Dorsolateral prefrontal cortex (tissue), 122 donors: ENCODE measurements at places on chromosomes 2 and 18. TPM values are rescaled to one million over a fixed set of nuclear protein-coding genes. Genes with fewer than 3 reads are reported as not detected.

Gene RUFY4
- 0.87 TPM for total RNA-seq

Gene HOXD9
- total RNA-seq: not detected

Gene SLC23A3
- total RNA-seq: 0.71 TPM

- DNase-seq: no peak
Measured at GRCh38 chr2:38109732-38110181, 33.8 kb upstream of the CYP1B1 start.

DNA sequence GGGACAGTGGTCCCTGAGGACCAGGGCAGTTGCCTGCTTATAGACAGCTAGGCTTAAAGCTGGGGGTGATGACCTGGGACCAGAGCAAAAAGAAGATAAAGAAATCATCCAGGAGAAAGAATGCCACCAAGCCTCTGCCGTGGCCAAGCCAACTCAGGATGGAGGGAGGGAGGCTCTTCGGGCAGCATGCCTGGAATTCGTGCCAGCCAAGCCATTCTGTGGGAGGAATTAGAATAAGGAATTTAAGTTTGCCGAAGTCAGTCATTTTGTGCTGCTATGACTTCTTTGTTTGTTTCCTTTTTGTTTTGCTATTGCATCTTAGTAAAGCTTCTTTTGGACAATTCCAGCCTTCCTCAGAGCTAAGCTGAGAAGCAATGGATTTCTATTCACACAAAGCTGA, 124.1 kb downstream of the EN1 start:
- DNase-seq: no peak

DNA sequence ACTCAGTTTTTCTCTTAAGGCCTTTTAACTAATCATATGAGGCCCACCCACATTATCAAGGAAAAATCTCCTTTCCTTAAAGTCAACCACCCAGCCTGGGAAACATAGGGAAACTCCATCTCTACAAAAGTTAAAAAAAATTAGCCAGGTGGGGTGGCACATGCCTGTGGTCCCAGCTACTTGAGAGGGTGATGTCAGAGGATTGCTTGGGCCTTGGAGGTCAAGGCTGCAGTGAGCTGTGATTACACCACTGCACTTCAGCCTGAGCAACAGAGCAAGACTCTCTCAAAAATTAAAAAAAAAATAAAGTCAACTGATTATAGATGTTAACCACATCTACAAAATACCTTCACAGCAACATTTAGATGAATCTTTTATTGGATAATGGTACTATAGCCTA, 5.8 kb downstream of the DPYSL5 start:
- DNase-seq: no peak

- DNase-seq: no peak
Measured at GRCh38 chr2:108184419-108184818, 55.3 kb upstream of the SULT1C3 start.

GRCh38 chr2:1674766-1675397, 69.4 kb downstream of the PXDN start:
- peak; percentile 62 for DNase-seq

DNA sequence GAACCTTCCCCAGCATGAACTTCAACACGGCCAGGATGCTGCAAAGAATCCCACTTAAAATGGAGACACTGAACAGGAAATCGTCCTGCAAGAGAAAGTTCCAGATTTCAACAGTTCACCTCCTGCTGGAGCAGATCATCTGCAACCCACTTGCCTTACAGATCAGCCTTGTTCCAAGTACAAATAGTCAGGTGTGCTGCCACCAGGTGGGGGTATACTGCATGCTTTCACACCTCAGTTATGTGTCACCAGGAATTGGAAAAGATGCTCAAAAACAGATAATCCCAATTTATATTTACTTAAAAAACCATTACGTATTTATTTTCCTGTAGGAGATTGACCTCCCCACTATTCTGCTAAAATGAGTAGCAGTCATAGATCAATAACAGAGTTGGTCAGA, 212.3 kb downstream of the MGAT5 start:
- no peak for DNase-seq
